ENCODE measurements at places on chromosomes 11 and 22.

DNA sequence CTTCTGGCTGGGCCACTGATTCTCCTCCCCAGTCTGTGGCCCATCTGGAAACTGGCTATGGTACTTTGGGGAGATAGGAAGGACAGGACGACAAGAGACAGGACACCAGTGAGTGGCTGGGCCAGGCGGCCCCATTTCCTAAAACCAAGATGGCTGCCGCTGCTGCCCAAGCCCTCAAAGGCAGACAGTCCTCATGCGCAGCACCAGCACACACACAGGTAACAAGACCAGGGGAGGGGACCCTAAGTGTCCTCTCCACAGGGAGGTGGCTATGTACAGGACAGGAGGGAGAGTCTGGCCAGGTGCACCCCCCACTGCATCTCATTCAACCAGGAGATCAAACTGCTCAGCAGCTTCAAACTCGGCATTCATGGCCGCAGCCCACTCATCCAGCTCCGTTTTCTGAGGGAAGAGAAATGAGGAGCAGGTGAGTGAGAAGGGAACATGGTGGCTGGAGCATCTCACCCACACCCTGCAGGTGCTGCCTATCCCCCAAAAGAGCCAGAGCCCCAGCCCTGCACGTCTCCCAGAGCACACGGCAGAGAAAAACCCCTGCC is 5.0 kb downstream of the CDCA5 start:
- DNase-seq = no peak

DNA sequence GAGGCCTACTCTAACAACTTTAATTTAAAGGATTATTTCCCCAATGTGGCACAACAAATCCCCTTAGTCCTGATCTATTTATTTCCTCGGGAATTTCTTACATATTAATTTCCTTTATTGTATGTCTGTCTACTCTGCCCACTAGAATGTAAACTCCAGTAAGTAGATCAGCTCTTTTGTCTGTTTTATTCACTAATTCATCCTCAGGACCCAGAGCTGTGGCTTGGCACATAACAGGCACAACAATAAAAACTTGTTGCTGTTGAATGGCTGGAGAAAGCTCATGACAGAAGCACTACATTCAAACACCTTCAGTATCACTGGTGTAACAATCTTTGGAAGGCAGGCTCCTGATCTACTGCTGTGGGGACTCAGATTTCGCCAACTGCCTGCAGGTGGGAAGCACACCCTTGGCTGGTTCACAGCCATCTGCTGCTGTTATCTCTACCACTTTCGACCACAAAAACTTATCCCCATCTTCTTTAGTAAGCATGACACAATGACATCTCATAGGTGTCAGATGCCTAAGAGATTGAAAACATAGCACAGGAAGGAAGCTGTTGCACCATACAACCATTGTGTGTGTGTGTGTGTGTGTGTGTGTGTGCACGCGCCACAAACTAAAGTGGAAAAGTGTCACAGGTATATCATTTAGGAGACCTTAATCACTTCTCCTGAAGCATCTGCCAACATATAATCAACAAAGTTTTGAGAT is 11.9 kb downstream of the HIRA start:
- no peak for DNase-seq

DNA sequence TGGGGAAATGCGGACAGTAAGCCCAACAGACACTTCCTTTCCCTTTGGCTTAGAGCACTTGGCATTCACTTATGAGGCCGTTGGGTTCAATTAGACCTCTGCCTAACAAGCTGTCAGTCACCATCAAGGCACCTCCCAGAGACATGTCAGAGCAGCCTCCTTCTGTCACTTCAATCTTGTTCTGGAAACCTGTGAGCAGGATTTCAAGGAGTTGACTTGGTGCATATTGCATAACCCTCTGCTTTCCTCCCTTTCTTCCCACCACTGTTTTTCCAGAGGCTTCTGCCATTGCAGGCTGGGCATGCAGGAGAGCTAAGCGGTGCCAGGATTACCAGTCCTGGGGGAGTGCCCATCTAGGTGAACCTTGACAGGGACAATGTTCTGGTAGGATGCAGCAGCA is 484.2 kb upstream of the LRRC4C start:
- no peak for DNase-seq

DNA sequence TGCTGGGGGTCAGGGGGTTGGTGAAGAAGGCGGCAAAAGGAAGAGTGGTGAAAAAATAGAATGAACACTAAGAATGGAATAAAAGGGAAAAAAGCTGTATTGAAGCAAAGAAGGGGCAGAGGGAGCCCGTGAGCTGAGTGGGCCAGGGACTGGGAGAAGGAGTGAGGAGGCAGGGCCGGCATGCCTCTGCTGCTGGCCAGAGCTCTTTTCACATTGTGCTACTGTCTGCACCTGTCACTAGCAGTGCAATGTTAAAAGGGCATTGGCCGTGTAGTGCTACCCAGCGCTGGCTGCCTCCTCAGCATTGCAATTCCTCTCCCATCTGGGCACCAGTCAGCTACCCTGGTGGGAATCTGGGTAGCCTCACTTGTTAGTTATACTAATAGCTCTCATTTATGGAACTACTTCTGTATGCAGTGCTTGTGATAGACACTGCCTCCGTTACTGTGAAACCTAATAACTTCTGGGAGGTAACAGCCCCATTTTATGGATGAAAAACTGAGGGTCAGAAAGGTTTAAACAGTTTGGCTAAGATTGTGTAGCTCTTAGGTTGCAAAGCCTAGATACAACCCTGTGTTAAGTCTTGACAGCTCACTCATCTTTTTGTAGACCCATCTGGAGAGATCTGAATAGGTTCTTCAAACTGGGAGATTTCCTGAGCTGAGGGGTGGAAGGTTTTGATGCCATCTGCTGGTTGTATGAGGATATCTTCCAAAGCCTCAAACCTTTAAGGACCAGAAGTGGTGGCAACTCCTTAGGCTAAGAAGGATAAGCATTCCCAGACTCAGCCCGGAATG is 8.5 kb downstream of the YPEL4 start:
- peak; percentile 68 for DNase-seq

DNA sequence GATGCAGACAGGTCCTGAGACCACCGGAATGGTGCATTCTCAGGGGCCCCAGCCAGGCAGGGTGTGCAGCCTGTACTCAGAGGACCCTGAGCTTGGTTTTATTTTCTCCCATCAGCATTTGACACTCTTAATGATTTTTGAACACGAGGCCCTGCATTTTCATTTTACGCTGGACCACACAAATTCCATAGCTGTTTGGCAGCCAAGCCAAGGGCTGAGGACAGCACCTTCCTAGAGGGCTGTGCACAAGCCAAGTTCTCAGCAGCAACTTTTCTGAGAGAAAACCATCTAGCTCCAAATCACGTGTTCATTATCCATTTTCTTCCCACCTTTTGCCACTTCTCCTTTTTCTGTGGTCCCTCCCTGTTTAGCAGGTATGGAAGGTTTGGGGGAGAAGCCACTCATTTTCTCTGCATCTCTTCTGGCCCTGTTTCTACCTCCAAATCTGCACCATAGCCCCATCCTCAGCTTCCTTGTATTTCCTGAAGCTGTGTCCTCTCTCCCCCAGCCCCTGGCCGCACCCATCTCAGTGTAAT is 60.4 kb downstream of the TRAF6 start:
- DNase-seq = no peak

- no peak for DNase-seq
Observed at GRCh38 chr11:132590986-132591385, 941.3 kb downstream of the OPCML start.
